ENCODE measurements at places on chromosomes 12 and 14. TPM values are rescaled to one million over a fixed set of nuclear protein-coding genes. Genes with fewer than 3 reads are reported as not detected.

DNA sequence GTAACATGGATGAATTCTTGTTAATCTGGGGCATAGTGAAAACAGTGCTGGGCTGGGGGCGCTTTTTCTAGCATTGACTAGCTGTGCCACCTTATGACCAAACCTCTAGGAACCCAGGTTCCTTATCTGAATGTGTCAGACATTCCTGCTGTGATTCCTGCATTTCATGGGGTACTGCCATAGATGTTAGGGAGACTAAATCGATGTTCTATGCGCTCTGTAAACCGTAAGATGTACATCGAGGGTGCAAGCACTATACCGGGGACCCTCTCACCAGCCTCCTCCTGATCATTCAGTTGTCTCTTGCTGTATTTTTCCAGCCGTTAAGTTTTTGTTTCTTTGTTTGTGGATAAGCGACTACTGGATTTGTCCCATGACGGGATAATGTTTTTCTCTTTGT, 170.9 kb upstream of the PARP11 start:
- H3K36me3 ChIP-seq: no peaks in the 10 kb centered on the region
- no peaks in the 10 kb centered on the region for H3K27me3 ChIP-seq
- H3K27ac ChIP-seq: no peak overlapping the region

DNA sequence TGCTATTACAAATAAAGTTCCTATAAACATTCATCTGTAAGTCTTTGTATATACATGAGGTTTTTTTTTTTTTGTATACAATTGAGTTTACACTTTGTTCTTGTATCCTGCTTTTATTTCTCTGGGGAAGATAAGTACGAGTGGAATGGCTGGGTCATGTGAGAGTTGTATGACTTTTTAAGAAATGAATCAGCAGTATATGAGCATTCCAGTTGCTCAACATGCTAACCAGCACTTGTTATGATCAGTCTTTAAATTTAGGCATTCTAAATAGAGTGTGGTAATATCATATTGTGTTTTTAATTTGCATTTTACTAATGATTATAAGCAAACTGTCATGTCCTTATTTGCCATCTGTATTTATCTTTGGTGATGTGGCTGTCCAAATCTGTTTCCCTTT, 44.7 kb upstream of the AMIGO2 start:
- no peaks in the 10 kb centered on the region for H3K27me3 ChIP-seq
- no peak for DNase-seq
- no peak overlapping the region for H3K4me3 ChIP-seq
- no peak overlapping the region for H3K27ac ChIP-seq

DNA sequence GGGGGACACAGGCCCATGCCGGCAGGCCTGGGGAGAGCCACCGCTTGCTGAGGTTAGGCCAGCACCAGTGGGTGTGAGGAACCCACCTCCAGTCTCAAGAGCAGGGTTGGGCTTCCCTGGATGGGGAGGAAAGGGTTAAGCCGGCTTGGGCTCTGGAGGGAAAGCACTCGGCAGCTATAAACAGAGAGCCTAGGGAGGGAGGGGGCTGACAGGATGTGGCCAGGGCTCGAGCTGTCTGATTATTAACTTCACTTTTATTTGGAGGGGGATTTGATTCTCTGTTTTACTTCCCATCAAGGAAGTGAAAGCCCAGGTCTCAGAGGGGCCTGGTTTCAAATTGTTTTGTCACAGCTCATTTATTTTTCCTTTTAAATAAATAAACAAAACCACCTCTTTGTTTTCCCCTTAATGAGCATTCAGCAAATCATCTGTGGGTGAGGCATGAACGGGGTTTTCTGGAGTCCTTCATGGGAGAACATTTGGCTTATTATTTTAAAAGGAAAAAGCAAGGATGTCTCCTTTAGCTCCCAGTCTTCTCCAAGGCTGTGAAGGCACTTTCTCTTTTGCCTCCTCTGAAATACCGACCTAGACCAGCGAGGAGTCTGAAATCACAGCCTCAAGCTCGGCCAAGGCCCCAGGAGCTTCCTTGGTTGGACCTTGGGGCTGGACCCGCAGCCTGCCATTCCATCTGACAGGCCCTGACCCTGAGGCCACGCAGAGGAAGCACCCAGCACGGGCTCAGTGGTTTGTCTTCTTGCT, 21.9 kb upstream of the ZFP36L1 start:
- peaks cover 16% of the 10 kb centered on the region for H3K4me1 ChIP-seq
- H3K27me3 ChIP-seq: no peaks in the 10 kb centered on the region
- no peak overlapping the region for H3K4me3 ChIP-seq
- no peaks in the 10 kb centered on the region for H3K36me3 ChIP-seq

- H3K27me3 ChIP-seq: no peaks in the 10 kb centered on the region
- H3K36me3 ChIP-seq: no peaks in the 10 kb centered on the region
- no peaks in the 10 kb centered on the region for H3K4me1 ChIP-seq
- no peak overlapping the region for H3K4me3 ChIP-seq
- no peak for DNase-seq
Observed at GRCh38 chr12:89346741-89347324, 5.5 kb downstream of the DUSP6 start.

DNA sequence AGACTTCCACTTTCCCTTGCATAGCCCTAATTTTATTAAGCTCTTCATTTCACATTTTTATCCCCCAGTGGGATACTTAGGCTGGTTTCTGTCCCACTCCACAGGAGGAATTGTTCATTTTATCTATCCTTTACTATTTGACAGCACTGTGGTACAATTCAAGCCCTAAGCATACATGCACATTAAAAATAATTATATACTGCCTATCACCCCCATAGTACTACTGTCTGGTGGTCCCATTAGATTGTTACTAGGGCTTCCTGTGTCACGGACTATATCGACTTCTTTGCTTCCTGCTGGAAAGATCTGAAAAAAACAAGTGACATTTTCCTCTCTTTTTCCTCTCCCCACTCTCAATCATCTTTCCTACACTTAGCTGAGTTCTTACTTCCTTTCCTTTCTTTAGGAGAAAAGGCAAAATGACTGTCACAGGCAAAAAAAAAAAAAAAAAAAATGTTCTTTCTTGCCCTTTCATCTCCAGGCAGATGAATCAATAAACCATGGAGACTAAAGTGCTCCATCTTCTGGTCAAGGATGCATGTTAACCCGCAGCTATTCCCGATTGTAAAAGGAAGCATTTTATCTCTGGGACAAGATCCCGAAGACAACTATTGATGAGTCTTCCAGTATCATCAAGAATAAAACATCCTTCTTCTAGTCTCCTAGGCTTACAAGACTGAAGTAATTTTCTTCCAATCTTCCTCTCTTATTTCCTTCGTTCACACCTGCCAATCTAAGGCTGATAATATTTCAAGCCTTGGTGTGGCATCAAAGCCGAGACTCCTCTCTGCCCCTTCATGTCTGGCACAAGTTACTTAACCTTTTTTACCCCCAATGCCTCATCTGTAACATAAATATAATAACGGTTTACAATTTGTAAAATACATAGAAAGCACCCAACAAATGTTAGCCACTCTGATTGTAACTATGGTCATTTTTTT, 94.4 kb upstream of the PLEKHG7 start:
- H3K27me3 ChIP-seq: no peaks in the 10 kb centered on the region
- H3K36me3 ChIP-seq: no peaks in the 10 kb centered on the region
- no peak for DNase-seq
- no peak overlapping the region for H3K27ac ChIP-seq
- H3K4me3 ChIP-seq: no peak overlapping the region

DNA sequence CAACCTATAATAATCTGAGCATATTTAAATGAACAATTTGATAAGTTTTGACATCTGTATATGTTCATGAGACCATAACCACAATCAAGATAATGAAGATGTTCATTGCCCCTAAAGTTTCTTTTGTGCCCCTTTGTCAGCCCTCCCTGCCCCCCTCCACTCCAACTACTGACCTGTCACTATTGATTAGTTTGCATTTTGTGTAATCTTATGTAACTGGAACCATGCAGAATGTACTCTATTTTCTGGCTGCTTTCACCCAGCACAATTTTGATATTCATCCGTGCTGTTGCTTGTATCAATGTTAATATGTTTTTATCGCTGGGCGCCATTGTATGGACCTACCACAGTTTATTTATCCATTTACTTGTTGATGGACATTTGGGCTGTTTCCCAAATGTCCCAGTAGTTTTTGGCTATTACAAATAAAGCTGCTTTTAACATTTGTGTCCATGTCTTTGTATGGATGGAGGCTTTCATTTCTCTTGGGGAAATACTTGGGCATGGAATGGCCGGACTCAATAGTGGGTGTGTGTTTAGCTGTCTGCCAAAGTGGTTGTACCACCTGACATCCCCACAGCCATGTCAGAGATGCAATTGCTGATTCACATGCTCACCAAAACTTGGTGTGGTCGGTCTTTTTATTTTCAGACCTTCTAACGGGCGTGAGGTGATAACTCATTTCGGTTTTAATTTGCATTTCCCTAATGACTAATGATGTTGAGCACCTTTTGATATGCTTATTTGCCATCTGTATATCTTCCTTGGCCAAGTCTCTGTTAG, 38.9 kb downstream of the EML1 start:
- no peaks in the 10 kb centered on the region for H3K27me3 ChIP-seq
- H3K4me3 ChIP-seq: no peak overlapping the region
- no peak for DNase-seq
- no peaks in the 10 kb centered on the region for H3K36me3 ChIP-seq
- no peak overlapping the region for H3K27ac ChIP-seq

The SERPINA9 gene
- total RNA-seq: not detected

The NOVA1 gene
- 8.1 TPM for total RNA-seq

Measured in prostate gland (tissue), 2 donors.